ENCODE measurements at places on chromosomes 5 and 9.

DNA sequence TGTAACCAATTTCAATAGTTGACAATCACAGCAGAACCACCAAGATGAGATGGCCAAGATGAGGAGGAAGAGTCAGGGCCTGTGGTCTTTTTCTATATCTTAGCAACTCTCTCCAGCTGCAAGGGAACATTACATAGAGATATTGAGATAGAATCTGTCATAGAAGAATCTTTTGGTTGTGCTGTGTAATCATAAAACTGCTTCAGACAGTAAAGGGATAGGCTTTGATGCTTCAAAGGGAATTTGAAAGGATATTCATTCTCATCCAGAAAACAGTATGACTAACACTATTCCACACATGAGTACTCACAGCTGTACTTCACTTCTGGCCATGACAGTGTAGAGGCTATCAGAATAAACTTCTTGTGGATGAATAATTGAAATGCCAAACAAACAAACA is 145.9 kb downstream of the YIPF5 start:
- no peak for DNase-seq

DNA sequence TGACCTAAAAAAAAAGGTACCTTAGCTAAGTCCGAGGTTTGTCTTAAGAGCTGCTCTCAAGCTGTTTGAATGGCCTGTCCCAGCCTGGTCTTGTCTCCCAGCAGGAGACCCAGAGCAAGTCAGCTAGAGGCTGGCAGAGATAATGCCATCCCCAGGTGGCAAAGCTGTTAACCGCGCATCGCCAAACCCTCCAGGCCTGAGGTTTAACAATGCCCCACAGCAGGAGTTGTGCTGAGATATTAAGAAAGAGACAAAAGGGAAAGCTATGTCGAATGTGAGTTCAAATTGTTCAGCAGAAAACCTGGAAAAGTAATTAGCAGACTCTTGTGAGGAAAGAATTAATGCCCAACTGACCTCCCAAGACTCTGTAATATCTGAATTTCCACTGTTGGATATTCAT is 187.1 kb downstream of the FSTL4 start:
- DNase-seq: no peak

DNA sequence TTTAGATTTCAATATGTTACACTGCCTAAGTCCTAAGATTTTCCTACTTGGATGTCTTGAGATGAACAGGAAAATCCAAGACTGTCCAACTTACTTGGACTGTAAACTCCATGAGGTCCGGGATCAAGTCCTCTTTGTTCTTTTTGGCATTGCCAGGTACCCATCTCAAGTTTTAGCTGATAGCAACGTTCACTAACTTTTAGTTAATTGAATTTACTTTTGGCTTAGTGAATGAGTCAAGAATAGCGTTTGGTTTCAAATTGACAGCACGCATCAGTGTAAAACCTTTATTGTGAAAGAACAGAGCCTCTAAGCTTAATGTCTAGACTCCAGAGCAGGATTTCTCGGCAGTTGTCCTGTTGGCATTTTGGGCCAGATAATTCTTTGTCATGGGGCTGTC is 37.2 kb downstream of the ALDH1A1 start:
- DNase-seq: no peak

DNA sequence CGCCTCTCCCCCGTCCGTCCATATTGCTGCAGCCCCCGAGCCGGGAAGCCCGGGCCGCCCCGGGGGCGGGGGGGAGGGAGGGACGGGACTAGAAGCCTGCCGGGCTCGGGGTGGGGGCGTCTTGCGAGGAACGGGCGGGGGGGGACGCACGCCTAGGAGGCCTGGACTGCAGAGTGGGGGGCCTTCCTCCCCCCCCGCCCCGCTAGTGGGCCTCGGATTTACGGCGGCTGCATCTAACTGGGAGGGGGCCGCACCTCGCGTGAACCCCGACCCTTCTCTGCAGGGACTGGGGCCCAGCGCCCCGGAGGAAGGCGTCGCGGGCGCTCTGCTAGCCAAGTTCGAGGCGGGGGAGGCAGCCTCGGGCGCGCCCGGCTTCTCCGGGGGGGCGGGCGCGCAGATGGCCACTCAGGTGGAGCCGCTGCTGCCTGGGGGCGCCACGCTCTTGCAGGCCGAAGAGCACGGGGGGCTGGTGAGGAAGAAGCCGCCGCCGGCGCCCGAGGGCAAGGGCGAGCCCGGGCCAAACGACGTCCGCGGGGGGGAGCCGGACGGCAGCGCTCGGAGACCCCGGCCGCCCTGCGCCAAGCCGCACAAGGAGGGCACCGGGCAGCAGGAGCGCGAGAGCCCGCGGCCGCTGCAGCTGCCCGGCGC is at the start of gene LARP1:
LARP1 (plus strand) TSS at position 17 of the 648 bp plus-strand sequence; CDS start at position 398, 381 bp downstream.
- no peak for DNase-seq

DNA sequence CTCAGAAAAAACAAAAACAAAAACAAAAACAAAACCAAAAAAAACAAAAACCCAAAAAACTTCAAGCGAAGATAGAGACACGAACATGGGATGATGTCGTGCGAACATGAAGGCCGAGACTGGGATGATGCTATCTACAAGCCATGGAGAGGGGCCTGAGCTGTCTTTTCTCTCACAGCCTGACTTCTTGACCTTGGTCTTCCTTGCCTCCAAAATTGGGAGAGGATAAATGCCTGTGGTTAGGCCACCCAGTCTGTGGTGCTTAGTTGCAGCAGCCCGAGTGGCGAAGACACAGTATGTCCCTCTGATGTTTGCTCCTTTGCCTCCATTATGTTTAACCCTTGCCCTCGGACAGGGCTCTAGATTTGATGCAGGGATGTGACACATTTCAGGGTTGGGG is 130.4 kb upstream of the BASP1 start:
- no peak for DNase-seq

- no peak for DNase-seq
Observed at GRCh38 chr9:83932011-83932410, 10.8 kb upstream of the KIF27 start.

- DNase-seq: peak; percentile 60
Observed at GRCh38 chr9:111661150-111661801, at the start of gene GNG10. Gene GNG10, plus strand, starts transcription at chr9:111661605. Its CDS starts 30 bp downstream, at chr9:111661635.

DNA sequence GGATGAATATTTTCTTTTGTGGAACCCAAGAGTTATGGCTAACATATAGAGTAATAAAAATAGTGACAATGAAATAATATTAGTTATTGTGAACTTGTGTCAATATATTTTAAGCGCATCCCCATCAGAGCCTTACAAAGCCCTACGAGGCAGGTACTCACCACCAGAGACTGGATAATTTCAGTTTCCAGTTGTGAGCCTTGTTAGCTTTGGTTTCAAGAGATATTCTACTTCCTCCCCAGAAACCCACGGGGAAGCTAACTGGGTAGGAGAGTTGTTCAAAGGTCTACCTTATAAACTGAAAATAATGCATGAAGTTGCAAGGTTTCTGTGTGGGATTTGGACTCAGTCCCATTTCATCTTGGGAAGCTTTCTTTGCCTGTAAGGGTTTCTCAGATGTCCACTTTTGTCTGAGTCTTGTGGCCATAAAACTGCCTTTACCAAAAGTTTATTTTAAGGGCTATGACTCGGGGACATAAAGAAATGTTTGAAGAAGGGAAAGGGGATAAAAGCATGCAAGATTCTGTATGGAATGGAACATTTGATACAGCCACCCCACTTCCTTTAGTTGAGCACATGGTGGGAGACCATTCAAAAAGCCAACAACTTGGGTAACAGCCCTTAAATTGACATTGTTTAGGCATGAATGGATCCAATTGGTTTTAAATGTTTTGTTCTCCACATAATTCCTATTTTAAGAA is 57.4 kb upstream of the ANKRD55 start:
- DNase-seq: no peak

DNA sequence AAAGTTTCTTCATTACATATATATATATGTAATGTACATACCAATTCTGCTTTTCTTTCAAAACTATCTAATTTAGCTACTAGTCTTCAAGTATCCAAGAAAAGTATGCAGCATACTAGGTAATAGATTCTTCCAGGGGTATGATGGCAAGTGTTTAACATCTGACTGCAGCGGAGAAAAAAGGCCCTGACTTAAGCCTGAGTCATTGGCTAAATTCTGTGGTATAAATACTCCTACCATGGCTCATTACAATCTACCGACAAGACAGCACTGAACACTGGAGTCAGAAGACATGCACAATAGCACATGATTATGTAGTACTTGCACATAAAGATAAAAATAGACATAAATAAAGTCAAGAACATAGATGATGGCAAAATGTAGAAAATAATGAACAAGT is 439.9 kb downstream of the BRINP1 start:
- no peak for DNase-seq

DNA sequence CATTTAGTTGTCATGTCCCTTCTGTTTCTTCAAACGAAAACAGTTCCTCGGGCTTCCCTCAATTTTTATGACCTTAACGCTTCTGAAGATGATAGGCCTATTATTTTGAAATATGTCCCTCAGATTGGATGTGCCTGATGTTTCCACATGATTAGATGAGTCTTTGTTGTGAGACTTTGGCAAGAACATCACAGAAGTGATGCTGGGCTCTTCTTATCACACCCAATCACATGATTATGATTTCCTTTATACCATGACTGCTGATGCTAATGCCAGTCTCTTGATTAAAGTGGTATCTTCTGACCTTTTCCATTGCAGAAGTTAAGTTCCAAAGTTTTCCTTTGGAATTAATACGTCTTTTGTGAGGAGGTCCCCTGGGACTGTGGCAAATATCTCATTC is 175.7 kb downstream of the SAXO1 start:
- no peak for DNase-seq

GRCh38 chr9:7671847-7672246 is 127.7 kb downstream of the DMAC1 start:
- no peak for DNase-seq

GRCh38 chr5:180606215-180606785 is 15.0 kb upstream of the SCGB3A1 start:
- DNase-seq: no peak

DNA sequence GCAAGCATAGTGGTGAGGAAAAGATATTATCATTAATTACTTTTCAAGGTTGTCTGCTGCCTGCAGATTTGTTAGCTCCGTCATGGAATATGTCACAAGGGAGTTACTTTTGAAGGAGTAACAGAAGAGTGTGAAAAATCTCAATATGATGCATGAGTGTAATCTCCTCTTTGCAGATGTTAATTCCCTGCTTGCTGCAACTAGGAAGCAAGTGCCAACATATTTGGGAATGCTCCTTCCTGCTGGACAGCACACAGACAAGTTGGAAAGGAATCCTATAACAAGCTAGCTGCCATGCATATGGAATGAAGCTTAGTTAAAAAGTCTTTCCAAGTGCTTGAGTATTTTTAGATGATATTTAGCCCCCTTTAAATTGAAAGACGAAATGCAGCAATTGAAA is 2023.6 kb upstream of the CDH6 start:
- DNase-seq: no peak

GRCh38 chr5:179793468-179794139 is at the start of gene LTC4S:
Gene LTC4S, plus strand, starts transcription at chr5:179793986. Its CDS starts 95 bp downstream, at chr5:179794081.
- no peak for DNase-seq

GRCh38 chr5:145903867-145904266 is 31.1 kb upstream of the GRXCR2 start:
- no peak for DNase-seq

DNA sequence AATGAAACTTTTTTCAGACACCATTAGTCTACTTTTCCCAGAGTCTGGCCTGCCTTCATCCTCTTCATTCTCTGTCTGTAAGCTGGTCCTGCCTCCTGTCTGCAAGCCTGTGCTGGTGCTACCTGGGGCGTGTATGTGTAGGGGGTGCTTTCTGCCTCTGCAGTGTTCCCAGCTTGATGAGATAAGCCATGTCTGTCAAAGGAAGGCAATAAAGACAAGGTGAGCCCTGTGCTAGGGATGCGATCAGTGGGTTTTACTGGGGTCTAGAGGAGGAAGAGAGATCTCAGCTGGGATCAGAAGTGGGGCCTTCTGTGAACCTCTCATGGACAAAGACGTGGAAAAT is 78.0 kb upstream of the TGFBR1 start:
- DNase-seq: no peak

DNA sequence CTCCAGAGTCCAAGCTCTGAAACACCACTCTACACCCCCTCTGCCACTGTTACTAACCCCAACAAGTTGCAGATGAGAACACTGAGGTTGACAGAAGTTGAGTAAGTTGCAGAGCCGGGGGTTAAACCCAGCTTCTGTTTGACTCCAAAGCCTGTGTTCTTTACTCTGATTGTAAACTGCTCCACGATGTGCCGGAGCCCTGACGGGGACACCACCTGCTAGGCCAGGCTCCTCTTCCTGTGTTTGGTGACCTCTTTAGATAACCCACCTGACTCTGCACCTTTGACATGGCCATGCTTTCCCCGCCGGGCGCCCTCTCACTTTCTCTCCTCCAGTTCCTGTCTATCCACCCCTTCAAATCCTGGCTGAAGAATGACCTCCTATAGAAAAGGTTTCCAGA is 96.7 kb downstream of the PAX5 start:
- no peak for DNase-seq

DNA sequence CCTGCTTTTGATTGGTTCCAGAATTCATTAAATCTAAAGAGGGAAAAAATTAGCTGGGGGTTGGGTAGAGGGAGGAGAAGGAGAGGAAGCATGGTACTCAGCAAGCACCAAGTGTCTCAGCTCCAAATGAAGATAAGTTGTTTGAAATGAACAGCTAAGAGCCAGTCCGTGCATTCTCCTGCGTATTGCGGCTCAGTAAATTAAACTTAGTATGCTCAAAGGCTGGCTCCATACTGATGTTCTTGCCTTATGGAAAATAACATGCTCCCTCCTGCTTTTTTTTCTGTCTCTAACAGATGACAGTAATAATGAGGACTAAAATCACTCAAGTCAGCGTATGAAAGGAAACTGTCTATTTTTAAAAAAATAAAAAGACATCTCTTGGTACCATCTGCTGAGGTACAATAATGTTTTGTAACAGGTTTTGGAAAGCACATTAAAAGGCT is 161.0 kb downstream of the SPATA31D1 start:
- no peak for DNase-seq

DNA sequence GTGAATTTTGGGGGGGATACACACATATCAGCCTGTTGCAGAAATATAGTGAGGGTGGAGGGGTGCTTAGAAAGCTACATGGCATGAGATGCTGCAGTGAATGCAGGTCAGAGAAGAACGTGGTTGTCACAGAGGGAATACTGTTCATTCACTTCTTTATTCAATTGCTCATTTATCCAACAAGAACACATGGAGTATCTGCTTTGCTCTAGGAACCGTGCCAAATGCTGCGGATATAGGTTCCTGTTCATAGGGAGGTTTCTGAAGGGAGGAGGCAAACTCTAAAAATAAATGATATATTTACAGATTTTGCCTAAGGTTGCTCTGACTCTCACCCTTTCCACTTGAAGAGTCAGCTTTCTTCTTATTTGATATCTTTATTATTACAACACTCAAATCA is 444.3 kb upstream of the CLINT1 start:
- DNase-seq: no peak

DNA sequence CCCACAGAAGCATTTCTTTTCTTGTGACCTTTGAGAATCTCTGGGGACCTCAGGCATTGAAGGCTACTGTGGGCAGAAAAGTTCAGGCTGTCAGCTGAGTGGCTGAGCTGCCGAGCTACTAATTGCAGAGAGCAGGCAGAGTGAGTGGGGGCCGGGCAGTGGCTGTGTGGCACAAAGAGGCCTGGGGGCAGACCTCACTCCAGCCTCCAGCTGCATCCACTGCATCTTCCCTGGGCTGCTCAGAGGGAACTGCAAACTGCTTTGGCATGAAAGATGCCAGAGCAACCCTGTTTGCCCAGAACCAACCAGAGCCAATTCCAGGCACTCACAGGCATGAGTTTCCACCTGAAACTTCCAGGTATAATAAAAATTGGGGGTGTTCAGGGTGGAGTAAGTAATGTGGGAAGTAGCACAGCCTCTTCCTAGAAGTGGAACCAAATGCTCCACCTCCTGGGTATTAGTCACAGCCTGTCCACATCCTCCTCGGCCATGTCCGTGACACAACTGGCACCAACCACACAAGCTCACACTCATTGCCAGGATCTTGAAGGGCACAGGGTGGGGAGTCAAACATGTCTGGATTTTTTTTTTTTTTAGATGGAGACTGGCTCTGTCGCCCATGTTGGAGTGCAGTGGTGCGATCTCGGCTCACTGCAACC is 548.9 kb downstream of the BNC2 start:
- no peak for DNase-seq
